ENCODE measurements at places on chromosomes 11 and 22.

DNA sequence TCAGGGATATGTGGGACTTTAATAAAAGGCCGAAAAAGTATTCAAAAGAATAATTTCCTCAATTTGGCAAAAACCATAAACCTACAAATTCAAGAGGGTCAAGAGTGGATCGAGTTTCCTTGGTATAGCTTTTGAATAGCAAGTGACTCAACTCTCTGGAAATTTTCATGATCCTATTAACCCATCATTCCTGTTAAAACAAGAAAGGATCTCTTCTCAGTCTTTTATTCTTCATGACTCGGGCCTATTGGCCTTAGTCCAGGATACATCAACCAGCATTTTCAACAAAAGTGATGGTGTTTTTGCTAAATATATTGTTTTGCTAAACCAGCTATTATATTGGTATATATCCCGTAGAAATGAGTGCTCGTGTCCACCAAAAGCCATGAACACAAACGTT lies 110.3 kb downstream of the ATXN10 start:
- DNase-seq = no peak

DNA sequence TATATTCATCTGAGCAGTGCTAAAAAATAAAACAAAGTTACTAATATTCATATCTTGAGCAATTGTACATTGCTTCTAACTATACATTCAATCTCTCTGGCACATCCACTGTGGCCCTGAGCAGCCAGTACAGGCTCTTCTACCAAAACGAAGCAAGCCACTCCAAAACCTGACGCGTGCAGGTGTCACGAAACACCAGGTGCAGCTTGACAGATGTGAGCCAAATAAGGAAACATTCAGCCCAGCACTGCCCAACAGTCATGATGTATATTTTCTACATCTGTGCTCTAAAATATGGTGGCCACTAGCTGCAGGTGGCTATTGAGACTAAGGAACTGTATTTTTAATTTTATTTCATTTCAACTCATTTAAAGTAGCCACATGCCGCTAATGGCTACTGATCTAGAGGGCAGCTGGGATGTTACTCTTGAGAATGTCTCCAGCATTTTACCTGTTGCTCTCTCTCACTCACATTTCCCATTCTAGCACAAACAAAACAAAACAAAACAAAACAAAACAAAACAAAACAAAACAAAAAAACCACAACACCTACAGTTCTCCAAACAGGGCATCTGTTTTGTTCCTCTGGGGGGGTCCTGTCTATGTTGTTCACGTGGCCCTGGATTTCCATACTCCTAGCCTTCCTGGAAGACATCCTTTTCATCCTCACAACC lies 77.7 kb downstream of the LARGE1 start:
- no peak for DNase-seq

DNA sequence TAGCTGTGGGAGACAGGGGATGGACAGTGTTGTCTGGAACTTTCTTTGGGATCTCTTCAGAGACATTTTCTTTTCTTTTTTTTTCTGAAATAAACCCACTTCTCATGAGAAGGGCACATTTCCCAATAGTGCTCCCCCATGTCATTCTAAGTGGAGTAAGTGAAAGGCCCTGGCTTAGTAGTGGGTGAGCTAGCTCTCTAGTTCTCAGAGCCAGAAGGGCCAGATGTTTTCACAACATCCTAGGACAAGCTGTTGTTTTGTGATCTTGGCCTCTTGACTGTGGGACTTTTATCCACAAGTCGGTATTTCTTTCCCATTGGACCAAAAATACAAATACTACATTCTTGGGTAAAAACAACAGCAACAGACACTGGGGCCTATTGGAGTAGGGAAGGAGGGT lies 607.7 kb upstream of the TENM4 start:
- DNase-seq = no peak

- no peak for DNase-seq
These were observed 1.9 kb upstream of the TSKU start for GRCh38 chr11:76781046-76781801.

DNA sequence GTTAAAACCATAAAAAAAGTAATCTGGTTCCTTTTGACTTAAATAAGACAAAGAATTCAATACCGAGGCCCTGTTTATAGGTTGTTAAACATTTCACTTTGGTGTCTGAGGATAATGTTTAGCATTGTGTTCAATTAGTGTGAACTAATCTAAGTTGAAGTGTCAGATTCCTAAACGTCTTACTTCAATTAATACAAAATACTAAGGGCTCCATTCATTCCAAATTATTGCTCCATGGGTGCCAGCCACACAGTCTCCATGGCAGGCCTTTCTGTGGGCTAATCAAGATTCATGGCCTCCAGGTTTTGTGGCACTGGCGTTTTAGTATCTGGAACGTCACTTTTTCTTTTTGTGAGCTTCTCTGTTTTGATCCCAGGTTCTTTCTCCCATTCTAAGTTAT lies 89.4 kb downstream of the TMEM135 start:
- no peak for DNase-seq

DNA sequence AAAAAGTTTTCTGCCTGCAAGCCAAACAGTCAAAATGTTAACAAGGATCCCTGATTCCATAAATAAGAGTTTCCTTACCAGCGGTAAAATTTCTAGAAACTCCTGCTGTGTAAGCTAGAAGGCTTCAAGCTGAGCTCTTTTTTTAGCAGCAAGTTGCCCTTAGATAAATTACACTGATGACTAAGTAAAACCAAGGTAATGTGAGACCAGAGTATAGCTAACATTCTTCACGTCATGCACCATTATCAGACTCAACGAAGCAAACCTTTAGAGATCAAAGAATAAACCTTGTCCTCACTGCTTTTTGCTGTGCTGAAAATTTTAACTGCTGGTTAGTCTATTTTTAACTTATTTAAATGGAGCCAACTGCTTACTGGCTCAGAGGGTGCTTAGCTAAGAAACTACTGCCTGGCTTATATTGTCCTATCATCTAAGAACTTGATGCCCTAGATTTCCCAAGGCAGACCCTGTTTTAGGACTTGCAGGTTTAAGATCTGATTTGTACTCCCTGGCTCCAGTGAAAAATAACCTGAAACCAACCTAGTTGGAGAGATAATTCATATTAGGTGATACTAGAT lies 900.7 kb downstream of the JRKL start:
- DNase-seq = no peak

- DNase-seq = peak; percentile 62
These were observed at the start of gene LARGE1 for GRCh38 chr22:33920197-33920540. Gene LARGE1, minus strand, starts transcription at chr22:33920476.

DNA sequence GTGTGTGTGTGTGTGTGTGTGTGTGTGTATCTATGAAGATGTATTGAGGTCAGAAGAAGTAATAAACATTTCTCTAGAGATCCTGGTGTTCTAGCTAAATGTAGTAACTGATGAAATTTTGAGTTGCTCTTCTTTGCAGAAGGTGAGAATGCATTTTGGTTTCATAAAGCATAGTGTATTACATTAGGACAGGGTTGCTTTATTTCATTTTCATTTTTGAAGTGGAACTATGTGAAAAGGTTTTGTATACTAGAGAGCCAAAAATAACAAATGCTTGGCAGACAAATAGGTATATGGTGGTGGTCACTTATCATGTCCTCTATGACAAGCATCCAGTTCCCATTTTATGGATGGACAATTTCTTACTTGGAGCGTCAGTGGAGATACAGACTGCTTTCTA lies 99.0 kb downstream of the CASP12 start:
- DNase-seq = no peak

GRCh38 chr11:116109228-116109627 lies 605.0 kb upstream of the CADM1 start:
- DNase-seq = no peak

DNA sequence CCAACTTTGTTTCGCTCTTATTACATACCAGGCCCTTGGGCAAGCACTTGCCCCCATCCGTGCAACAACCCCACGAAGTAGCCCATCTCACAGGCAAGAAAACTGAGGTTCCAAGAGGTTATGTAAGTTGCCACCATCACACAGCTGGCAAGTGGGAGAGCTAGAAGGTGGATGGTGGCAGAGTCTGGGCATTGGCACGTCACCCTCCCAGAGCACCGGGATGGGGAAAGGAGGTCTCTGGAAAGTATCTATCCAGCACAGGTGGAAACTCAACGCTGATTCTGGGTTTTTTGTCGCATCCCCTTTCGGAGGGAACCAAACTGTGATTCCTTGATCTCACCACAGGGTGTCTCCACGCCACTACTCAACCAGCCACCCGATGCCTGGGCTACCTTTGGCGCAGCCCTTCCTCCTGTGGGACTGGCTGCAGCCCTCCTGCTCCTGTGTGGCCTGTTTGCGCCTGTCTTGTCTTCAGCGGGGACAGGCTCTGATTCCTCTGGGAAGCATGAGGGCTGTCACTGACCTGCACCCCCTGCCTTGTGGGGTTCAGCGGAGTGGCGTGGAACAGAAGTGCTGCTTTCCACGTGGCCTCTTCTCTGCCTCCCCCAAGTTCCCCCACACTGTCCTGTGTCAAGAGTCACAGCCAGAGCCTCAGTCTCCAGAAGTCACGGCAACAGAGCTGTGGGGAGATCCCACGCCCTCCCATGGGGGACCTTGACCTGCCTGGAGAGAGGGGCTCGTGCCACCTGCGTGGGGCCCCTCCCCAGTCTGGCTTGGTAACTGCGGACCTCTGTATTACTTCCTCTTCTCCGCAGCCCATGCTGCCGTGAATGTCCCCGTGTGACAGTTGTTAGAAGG lies 34.4 kb upstream of the TRIM29 start:
- peak; percentile 72 for DNase-seq

- no peak for DNase-seq
These were observed 7.4 kb downstream of the OR10D3 start for GRCh38 chr11:124190298-124191139.

GRCh38 chr11:78952890-78953289 lies 378.2 kb upstream of the NARS2 start:
- DNase-seq = no peak

DNA sequence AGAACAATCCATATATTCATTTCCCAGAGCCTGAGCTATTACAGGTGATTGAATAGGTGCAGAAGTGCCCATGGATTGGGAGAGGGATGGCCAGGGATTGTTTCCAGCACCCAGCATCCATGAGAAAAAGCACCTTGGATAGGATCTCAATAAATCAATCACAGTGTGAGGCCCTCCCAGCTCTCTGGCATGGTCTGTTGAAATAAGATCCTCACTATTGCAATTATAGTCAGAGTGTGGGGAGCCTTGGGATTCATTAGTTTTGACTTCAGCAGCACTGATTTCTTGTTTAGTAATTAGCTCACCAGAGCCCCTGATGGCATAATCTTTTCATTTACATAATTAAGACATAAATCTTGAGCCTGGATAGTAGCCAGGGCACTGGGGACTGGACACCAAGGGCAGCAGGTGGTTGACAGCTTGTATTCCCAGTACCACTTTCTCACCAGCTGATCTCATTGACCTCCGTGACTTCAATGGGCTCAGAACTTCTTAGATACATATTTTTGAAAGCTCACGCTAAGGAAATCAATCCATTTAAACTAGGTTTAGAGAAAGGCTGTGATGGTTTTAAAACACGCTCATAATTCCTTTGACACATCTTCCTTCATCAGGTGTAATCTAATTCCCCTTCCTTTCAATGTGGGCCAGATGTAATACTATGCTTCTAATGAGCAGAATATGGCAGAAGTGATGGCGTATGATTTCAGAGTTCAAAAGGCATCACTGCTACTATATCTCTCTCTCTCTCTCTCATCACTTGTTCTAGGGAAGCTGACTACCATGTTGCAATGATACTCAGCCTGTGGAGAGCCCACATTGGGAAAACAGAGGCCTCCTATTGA lies 22.1 kb upstream of the DRD2 start:
- DNase-seq = no peak

- DNase-seq = no peak
These were observed 224.6 kb downstream of the MN1 start for GRCh38 chr22:27576815-27577573.

DNA sequence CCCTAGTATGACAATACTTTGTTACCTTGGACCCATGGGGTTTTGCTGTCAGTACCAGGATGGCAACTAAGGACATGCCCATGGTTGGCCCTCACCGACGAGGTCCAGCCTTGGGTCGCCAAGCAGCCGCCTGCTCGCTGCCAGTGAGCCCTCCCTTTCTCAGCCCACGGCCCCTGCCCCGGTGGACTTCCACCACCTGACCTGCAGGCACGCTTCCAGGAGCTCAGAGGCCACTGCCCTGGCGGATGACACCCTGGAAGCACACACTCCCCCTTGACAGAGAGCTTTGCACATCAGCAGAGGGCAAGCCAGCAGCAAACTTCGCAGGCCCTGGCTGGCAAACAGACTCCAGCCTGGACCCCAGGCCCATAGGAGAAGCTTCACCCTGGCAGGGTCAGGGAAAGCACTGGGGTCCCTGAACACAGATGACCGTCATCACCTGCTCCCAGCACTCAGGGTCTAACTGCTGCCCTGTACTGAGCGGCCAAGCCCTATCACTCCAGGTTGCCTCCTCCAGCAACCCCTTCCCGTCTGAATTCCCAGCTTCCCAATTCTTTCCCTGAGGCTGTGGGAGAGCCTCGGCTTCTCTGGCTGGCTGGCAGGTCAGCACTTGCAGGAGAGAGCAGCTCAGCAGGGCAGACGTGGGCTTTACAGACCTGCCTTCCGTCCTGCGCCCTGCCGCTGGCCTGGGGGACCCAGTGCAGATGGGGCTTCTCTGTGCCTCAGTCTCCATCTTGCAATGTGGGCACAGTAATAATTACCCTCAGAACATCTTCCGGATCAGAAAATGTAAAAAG lies 2.7 kb upstream of the PPARA start:
- DNase-seq = no peak

DNA sequence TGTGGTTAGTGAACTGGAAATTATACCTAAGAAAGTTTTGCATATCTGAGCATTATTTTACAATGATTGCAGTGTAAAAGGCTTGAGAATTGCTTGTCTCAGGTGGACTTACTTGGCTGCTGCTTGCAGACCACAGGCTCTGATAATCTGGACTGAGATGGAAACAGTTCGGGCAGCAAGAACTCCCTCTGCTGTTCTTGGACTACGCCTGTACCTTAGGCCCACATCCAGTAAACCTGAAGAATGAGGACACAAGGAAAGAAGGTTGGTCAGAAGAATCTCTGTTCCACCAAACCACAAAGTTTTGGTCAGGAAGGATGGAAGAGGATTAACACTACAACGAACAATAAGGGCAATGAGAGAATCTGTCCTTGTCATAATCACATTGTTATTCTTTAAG lies 80.1 kb downstream of the C2CD3 start:
- DNase-seq = no peak

- no peak for DNase-seq
These were observed 4.2 kb downstream of the SIPA1 start for GRCh38 chr11:65642014-65642671.

DNA sequence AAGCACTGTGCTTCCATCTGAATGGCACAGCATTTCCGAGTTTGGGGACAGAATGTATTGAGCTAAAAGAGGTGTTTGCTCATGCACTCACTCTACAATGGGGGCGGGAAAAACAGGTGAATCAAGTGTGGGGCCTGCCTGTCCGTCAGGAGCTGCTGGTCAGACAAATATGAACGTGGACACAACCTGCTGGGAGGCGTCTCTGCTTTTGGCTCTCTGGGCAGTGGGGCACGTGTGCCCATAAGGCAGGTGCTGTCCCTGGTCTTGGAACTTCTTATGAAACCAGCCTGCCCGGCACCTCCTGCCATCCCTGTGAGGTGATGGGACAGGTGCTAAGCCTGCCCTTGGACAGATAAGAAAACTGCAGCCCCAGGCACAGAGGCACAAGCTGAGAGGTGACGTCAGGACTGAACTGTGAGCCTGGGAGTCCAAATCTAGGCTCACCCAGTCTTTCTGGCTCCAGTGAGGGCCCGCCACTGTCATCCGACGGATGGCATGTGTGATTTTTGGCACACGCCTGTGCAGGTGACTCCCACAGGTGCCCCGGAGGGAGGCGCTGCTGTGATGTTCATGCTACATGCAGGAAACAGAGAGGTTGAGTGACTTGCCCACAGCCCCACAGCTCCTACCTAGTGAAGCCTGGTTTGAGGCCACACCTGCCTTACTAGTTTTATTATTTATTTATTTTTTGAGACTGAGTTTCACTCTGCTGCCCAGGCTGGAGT lies 51.6 kb downstream of the SMIM38 start:
- peak; percentile 16 for DNase-seq
